ENCODE measurements at places on chromosomes 4 and X.

DNA sequence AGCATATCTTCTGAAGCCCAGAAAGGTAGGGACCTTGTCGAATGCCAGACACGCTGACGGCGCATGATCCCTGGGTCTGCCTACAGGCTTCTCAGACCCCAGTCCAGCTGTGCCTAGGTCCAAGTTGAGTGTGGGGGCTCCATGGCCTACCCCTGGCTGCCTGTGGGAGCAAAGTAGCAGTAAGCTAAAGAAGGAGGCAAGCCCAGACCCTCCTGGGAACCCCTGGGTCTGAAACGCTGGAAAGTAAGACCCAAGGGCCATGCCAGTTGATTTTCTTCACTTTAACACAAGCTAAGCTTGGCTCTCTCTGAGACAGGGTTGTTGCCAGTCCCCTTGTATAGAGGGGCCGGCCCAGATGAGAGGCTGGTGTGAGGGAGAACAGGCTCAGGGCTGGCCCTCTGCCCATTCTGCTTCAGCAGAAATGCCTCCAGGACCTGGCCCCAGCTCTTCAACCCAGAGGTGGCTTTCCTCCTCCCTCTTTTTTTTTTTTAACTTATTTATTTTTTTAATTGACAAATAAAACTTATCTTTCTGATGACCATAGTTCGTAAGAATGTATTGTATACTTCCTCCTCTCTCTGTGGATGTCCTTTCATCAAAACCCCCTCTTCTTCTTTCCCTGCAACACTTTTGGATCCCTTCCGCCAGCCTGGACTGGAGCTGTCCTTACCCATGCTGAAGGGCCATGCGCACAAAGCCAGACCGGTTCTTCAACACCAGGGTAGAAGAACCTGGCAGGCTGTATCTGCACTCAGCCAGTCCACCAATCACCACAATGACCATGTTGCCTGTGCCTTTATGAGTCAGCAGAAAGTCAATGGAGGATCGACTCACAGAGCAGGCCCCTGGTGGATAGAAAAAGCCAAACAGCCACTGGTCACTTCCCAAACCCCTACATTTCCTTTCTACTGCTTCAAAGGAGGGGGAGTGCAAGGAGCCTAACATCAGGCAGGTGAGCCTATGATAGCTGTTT, 7.1 kb downstream of the AWAT2 start:
- DNase-seq: no peak

- DNase-seq: no peak
Observed at GRCh38 chrX:131789664-131790063, 233.4 kb upstream of the STK26 start.

GRCh38 chr4:156329779-156330178, 376.1 kb upstream of the CTSO start:
- no peak for DNase-seq

GRCh38 chrX:10833299-10834169, 213.1 kb upstream of the MID1 start:
- DNase-seq: peak; percentile 71

DNA sequence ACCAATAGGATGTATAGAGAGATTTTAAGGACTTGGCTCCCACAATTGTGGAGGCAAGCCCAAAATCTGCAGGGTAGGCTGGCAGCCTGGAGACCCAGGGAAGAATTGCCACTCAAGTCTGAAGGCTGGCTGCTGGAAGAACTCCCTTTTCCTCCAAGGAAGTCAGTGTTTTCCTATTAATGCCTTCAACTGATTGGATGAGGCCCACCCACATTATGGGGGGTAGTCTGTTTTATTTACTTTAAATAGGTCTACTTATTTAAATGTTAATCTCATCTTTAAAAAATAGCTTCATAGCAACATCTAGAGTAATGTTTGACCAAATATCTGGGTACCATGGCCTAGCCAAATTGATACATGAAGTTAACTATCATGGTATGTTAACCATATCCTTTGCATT, 18.7 kb downstream of the LSM6 start:
- no peak for DNase-seq
